ENCODE measurements at places on chromosomes 12 and 14.

DNA sequence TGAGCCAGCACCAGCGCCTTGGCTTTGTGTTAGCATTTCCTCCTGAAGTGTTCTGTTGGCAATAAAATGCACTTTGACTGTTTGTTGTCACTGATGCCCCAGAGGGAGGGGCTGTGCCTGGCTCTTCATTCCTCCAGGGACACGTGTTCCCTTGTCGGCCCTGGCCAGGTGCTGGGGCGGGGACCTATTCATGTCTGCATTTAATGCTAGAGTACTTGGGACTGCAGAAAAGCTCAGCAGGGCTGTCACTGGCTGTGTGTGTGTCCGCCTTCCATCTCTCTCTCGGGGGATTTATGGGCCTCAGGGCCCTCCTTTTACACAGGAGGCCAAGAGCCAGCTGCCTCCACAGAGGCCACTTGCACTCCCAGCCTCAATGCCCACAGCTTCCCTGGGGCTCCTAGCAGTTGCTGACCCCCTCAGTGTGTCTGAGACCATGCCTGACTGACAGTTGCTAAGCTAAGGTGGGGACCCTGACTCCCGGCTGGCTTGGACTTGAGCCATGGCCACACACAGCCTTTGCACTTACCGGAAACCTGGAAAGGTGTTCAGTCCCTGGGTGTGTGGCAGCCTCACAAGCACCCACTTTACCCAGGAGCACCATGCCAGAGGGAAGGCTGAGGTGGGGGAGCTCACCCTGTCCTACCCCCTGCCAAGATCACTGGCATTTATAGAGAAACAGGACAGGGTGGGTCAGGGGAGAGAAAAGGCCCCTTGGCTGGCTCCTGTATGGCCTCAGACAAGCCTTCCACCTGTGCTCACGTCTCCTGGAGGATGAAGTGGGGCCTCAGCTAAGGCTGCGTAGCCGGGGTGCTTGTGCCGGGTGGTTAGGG lies 27.8 kb downstream of the HIP1R start:
- DNase-seq, result no peak

GRCh38 chr14:105890474-105891220 lies 364.3 kb downstream of the TMEM121 start:
- no peak for DNase-seq

DNA sequence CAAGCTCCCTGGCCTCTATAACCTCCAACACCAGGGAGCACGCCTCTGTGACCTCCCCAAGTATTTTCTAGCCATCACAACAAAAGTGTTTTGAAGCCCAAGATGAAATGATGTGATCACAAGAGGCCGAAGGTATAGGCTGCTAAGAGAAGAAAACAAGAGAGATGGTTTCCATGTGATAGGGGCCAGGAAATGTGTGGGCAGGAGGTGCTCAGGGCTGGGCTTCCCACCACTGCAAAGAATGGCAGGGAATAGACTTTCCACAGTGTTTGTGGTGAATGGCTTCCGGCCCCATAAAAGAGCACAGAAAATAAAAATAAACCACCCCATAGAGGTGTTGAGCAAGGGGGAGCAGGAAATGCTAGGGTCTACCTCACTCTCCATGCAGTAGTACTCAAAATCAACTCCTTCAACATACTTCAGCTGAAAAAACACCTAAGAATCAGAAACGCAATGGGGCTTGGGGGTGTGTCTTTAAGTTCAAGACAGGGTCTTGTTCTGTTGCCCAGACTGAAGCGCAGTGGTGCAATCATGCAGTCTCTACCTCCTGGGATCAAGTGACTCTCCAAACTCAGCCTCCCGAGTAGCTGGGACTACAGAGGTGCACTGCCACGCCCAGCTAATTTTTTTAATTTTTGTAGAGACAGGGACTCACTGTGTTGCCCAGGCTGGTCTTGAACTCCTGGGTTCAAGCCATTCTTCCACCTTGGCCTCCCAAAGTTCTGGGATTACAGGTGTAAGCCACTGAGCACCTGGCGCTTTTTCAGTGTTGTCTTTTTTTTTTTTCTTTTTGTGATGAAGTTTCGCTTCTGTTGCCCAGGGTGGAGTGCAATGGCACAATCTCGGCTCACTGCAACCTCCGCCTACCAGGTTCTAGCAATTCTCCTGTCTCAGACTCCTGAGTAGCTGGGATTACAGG lies 27.1 kb downstream of the DAD1 start:
- DNase-seq, result no peak

DNA sequence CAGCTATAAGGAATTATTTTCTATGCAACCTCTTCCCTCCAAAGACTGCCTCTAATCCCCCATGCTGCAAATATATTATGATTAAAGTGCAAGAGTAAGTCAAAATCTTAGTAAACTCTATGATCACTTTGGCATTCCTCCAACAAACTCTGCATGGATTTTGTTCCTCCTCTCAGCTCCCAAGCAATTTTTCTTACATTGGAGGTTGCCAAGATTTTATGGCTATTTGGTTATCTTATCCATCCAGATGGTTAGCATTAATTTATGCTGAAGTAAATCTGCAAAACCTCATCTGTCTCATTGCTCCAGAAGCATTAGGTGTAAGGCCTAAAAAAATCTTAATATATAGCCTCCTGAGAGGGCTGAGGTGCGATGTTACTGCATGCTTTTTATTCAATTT lies 228.1 kb downstream of the CHST11 start:
- DNase-seq, result no peak

DNA sequence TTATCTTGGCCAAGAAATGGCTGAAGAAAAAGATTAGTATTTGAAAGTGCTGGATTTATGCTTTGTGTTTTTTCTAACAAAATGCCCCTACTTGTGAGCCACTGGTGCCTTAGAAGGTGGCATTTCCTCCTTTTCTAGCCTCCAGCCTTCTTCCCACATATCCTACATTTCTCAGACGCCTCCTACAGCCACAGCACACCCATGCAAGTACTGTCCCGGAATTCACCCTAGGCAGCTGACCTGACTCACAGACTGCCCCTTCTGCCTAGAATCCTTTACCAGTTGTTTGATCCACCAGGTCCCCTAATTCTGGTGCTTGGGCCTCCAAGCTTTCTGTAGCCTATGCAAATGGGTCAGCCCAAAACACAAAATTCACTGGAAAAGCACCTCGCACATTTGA lies 166.0 kb downstream of the FOXN3 start:
- DNase-seq, result peak; percentile 6

DNA sequence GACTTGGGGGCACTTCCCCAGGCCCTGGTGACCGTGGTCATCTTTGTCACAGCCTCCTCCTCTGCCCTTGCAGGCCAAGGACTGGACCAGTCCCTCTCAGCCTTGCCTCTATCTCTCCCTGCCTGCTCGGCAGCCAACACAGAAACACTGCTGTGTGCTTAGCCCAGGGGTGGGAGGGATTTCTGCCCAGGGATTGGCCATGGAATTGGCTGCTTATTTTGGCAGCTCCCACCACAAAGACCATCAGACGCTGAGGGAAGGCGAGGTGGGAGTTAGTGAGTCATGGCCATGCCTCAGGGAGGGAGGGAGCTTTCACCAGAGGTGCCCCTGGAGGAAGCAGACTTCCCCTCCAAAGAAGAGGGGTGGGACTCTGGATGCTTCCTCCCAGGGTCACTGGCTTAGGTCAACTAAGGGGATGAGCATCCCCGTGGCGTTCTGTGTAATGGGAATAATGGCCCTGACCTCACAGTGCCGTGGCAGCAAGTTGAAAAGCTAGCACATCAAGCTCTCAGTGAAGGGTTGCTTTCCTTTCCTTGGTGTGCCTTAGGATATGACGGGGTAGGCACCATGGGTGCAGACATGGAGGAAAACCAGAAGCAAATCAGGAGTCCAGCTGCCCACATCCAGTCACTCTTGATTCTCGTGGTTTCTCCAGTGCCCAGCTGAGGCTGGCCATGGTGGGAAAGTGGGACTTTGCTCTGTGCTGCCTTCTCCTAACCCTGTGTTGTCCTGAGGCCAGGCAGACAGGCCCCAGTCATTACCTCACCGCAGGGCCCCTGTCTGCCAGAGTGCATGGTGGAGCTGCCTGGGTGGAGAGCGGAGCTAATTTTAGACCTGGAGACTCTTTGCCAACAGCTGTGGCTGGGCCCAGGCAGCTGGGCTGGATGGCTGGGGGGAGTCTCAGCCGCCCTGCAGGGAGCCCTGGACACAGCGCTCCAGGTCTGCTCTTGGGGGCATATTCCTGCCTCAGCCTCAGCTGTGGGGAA lies 21.4 kb downstream of the B4GALNT3 start:
- peak; percentile 55 for DNase-seq

DNA sequence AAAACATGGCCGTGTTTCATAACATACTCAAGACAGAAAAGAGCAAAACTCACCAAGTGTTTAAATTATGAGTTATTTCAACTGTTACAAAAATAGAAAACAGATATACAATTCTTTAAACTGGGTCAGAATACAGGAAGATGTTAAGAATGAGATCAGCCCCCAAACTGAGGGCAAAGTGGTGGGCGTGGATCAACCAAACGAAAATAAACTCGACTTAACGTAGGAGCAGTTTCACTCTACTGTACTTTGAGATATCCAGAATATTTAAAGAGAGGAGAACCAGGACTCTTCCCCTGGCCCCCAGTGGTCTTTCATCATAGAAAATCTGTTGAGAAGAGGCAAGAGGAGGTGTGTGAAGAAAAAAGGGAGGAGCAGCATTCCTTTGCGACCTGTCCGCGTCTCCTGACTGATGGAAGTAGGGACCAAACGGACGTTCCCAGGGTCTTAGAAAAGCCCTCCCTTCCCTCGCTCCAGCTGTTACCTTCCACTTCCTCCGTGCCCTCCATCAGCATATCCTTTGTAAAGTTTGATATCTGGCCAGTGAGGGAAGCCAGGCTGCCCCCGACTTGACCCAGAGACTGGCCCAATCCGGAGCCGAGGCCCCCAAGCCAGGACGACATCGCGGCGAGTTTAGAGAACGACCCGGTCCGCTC lies 668 bp downstream of the TRIP11 start:
- peak; percentile 68 for DNase-seq

DNA sequence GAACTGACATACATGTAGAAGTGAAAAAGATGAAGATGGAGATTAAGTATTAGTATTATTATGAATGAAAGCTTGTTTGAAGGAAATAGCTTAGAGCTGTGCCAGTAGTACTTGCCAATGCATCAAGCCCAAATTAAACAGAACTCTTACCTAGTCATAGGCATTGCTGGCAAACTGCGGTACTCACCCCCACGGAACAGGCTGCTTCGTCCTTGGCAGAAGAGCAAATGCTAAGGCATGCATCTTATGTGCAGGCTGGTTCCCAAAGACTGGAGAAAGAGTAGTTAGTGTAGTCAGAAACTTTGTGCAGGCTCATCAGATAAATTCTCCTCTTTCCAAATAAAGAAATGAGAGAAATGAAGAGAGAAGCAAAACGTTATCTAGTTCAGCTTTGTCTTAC lies 134.8 kb downstream of the CCDC59 start:
- DNase-seq, result no peak

DNA sequence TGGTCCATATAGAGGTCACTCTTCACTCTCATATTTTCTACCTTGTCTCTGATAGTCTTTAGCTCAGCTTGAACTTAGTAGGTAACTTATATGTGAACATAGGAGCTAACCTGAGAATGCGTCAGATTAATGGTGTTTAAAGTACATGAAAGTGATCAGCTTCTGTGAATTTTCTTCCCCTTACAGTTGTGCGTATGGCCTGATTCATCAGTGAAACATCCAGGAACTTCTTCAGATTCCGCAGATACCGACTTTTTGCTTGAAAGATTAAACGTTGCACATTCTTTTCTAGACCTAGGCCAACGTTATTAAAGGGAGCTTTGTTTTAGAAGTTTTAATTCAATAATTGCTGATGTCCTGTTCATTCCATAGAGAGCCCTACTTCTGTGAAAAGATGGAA lies 1945.1 kb upstream of the SEL1L start:
- DNase-seq, result no peak

- DNase-seq, result no peak
These were observed 21.0 kb upstream of the CHST11 start for GRCh38 chr12:104435765-104436164.

- peak; percentile 2 for DNase-seq
These were observed 503.5 kb downstream of the LRFN5 start for GRCh38 chr14:42110167-42110566.

GRCh38 chr14:24887623-24888304 lies 162.2 kb downstream of the STXBP6 start:
- DNase-seq, result no peak

DNA sequence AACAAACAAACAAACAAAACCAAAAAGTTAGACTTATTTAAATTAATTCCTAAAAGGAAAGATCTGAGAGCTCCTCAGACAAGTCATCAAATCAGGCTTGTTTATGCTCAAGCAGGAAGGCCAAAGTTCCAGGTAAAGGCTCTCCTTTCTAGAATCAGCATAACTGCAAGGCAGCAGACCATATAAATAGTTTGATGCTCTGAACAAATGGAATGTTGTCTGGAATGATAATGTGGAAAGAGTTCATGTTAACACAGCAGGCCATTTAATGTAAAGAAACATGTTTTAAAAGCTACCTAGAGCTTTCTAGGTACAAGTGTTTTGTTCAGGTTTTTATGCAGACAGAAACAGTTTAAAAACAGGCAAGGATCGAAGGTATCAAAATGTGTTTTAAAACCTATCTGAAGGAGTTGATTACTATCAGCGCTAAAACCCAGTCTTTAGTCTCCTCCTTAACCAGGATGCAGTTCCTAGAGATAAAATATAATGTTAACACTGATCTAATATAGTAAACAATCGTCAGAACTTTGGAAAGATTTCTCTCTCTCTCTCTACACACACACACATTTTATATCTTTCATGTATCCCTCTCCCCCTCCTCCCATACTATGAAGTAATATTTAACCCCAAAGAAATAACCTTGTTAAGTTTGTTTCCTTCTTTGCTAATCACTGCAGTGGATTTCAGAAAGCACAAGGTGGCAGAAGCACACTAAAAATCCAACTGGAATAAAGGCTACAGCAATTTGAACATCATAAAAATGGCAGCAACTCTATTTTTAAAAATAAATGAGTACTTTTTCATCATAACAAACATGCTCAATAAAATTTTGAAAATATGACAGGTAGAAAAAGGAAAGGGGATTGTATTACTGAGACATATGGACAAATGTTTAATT lies 135.5 kb downstream of the PAWR start:
- no peak for DNase-seq

DNA sequence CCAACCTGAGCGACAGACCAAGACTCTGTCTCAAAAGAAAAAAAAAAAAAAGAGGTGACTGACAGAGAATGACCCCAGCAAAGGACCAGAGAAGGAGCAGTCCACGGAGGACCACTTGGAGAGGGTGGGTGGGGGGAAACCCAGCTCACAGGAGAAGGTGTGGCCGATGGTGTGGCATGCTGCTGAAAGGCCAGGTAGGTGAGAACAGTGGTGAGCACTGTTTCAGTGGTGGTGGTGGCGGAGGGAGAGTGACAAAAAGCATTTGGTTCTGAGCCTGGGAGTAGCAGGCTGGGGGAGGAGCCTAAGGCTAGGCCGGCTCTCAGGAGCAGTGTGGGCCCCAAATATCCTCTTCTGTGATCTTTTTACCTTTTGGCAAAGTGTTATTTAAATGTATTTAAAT lies 63.8 kb downstream of the IRF2BPL start:
- no peak for DNase-seq

- no peak for DNase-seq
These were observed 44.8 kb downstream of the GCH1 start for GRCh38 chr14:54857830-54858269.

Data from NT2/D1 (cell line).